ENCODE measurements at places on chromosomes 4 and X.

- DNase-seq: no peak
Measured at GRCh38 chr4:5632571-5632970, 75.8 kb downstream of the EVC2 start.

DNA sequence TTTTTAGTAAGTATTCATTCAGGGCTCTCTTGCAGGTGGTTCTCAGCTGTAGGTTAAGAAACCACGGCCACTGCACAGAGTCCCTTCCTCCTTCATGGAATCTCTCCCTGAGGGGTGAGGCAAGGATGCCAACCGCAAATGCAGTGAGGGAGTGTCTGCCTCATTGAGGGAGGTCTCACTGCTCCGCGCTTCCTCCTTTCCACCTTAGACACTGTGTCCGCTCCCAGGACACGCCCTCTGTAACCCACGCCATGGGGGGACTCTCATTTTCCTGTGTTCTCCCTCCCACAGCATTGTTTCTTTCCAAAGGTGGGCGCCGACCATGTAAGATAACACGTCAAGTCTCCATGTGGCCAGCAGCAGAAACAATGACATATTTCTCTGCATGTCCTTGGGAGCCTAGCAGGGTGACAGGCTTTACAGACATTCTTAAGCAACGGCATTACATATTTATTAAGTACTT is 63.2 kb downstream of the SEPSECS start:
- DNase-seq: no peak

- DNase-seq: no peak
Measured at GRCh38 chr4:5206016-5206790, 154.9 kb downstream of the STK32B start.

DNA sequence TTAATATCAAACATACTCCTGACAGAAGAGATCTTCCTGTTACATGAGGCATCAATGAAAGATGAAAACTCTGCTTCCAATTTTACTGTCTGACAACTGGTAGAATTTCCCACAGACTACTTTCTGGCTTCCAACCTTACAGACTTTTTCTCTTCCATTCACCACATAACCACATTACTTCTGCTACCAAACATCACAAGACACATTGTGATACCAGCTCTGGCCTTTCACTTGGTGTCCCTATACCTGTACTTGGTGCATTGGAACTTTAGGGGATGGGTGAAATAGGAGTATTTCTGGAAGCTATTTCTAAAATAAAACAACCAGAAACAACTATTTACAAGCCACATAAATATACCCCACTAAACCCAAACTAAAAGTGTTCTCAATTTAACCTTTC is 20.5 kb downstream of the AMTN start:
- DNase-seq: no peak

GRCh38 chrX:12210196-12210815 is 72.0 kb downstream of the FRMPD4 start:
- DNase-seq: no peak

GRCh38 chrX:830532-830931 is 199.9 kb downstream of the SHOX start:
- DNase-seq: no peak

DNA sequence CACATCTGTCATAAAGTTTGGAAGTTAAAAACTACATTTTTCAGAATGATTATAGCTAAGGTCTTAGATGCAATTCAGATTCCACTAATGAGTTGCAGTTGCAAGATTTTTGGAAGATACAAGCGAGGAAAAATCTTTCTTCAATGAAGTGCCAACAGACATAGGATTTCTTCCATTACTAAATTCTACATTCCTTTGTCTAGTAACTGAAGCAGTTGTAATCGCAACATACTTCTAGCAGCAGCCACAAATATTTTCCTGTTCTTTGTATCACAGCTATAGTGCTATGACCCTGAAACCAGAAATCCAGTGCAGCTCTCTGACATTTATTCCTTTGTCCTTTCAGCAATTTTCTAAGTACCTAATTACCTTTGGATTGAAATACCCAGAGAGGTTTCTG is 225.2 kb upstream of the SLIT2 start:
- DNase-seq: no peak

GRCh38 chr4:125432078-125432477 is 117.3 kb downstream of the FAT4 start:
- DNase-seq: no peak

DNA sequence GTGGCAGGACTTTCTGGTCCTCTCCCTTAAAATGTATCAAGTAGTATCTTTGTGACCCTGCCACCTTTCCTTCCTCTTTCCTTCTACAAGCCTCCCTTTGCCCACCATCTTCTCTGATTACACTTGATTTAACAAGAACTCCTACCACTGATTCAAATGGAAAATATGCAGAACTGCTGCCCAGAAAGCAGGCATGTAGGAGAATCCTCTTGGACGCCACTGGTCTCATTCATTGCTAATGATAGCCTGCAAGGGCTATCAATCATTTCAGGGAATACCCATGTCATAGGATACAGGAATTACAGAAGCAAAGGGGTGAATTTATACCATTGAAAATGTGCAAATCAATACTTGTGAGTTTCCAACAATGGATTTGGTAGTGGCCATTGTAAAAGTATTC is 294.6 kb upstream of the NRK start:
- no peak for DNase-seq

DNA sequence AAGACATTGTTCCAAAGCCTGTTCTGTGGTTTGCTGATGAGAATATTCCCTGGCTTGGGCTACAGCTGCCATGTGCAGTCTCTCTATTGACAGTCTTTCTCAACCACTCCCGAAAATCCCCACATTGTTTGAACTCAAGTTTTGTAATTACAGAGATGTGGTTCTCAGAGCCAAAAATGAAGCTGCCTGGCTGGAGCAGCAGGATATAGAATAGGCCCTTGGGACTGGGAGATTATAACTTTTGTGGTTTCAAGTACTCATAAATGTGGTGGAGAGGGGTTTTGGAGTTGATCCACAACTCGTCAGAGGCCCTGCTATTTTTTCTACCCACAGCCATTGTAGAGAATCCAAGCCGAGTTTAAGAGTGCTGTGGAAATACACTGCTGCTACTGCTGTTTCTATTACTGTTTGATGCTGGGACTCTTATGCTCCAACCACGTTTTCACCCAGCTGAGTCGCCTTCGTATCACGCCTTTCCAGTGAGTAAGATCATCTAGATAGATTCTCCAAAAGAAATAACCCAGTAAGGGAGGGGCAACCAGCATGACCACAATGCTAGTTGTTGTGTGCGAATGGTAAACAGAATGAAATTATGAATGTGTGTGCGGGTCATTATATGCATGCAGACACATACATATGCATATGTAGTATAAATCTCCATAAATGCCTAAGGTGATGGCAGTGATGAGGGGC is 57.1 kb upstream of the ATXN3L start:
- DNase-seq: no peak

DNA sequence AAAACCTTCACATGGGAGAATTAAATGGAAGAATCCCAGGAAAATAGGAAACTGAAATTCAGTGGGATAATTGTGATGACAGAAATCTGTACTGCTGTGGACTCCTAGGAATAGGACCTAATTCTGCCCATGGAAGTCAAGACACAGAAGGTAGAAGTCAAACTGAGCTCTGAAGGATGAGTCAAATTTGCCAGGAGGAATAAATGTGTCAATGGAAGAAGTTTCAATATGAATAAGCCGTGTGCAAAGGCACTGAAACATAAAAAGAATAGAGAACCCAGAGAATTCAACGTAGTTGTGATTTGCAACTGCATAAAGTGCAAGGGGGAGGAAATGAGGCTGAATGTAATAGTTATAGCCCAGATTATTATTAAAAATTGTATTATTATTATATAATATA is 11.6 kb downstream of the ENAM start:
- DNase-seq: no peak

GRCh38 chr4:71558248-71558647 is 219.4 kb downstream of the SLC4A4 start:
- no peak for DNase-seq

- DNase-seq: no peak
Measured at GRCh38 chr4:7607156-7607910, 172.6 kb upstream of the PSAPL1 start.

DNA sequence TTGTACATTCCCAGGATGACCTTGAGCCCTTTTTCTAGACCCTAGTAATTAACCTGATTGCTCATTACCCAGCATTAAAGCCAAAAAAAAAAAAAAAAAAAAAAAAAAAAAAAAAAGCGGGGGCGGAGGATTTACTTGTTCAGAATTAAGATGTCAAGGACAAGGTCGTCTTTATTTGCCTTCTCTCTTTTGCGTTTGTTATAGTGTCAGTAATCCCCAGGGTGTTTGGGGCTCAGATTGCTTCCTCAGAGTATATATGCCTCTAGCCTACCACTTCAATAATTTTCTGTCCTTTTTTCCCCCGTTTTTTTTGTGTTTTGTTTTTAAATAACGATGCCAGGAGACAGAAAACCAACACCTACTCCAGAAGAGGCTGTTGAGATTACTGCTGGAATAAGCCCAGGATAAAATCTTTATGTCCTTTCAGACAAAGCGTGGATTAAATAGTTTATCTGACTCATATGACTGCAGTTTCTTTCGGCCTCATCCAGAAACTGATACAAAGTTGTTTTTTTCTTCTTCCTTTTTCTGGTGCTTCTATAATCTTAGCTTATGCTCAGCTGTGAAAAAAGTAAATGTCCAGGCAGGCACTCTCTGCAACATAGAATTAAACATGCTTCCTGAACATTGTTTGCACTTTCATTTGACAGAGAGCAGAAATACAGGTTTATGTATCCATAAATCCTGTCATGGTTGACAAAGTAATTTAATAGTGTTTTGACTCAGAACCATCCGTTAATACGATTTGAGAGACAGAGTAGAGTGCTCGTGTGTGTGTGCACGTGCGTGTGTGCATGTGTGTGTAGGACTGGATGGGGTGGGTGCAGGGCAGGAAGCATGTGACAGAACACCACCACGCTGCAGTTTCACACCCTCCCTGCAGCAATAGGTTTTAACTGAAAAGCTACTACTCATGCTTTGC is 138.6 kb downstream of the AFF1 start:
- DNase-seq: peak; percentile 38

GRCh38 chr4:56052481-56052880 is 103.7 kb downstream of the CEP135 start:
- no peak for DNase-seq

- DNase-seq: no peak
Measured at GRCh38 chrX:39203427-39203826, 402.2 kb downstream of the MID1IP1 start.

DNA sequence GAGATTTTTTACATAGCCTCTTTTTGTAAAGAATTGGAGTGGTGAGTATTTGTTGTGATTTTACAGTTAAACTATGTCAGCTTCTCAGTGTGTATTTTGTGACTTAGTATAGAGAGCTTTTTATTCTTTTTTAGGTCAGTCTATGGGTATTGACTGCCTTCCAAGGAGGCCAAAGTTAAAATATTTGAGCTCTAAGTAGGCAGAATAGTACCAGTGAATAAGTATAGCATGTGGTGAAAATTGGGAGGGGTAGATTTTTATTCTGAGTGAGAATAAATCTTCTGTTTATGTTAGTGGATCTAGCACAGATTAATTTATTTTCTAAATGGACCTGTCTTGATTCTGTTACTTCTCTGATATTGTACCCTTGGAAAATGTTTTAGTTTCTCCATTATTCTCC is 37.5 kb downstream of the HERC3 start:
- no peak for DNase-seq

DNA sequence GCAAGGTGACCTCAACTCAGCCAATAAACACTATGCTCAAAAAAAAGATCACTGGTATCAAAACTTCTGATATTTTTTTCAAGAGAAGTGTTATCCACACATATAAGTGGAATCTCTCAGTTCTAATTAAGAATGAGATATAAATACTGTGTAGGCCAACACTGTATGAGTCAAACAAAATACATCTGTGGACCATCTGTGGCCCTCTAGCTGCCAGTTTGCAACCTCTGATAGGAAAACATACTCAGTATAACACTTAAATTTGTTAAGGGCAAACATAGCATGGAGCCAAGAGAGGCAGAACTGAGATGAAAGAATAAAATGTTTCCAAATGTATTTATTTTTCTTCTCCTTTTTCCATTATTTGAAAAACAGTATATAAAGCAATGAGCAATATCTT is 377.3 kb downstream of the ARAP2 start:
- no peak for DNase-seq

GRCh38 chr4:41541687-41542094 is 3.7 kb downstream of the LIMCH1 start:
- no peak for DNase-seq

DNA sequence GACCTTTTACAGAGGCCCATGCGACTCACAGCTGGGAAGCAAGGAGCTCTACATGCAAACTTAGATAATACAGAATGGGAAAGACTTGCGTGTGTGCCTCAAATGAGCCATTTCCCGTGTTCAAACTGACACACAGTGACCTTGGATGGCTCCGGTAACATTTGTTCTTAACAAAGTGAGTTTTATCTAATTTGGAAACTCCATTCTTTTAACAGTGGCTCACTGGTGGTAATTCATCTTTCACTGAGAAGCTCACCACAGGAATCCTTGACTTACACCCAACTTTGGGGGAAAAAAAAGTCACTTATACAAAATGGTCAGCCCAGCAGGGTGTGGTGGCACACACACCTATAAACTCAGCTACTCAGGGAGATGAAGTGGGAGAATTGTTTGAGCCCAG is 190.6 kb downstream of the LDB2 start:
- DNase-seq: no peak

DNA sequence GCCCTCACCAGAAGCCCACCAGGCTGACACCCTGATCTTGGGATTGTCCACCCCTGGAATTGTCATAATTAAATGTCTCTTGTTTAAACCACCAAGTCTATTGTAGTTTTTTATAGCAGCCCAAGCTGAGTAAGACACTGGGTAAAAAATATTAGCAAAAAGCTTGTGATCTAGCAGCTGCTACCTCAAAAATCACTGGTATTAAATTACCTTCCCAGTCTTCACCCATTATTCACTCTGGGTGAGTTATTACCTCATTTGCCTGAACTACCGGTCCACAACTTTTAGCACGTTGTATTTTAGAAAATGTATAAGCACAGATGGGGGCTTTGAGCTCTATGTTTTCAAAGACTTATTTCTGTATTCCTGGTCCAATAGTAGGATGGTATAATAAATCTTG is 12.0 kb upstream of the TRIM61 start:
- DNase-seq: no peak

DNA sequence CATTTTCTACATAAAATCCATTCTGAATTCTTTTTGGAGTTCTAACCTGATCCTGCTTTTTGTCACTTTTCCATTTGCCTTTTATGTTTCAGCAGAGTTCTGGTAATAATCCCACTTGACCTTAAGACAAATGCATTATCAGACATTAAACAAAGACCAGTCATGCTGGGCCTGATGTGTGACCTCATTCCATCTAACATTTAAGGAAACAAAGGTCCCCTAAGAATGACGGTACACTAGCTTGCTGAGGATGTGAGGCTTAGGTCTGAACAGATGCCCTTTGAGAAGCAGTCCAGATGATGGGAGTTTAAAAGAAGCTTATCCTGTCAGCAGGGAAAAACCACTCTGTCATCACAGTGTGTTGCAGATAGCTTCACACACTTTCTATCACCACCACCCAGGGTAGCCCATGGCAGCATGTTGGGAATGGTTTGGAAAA is 38.1 kb upstream of the PDE5A start:
- DNase-seq: no peak
